ENCODE measurements at places on chromosomes 5 and 9.

GRCh38 chr9:120970244-120970643, 43.6 kb upstream of the TRAF1 start:
- DNase-seq = peak; percentile 4

GRCh38 chr9:92988215-92988768, 41.0 kb downstream of the FGD3 start:
- DNase-seq = no peak

- DNase-seq = no peak
Observed at GRCh38 chr9:126543490-126543889, 70.2 kb upstream of the LMX1B start.

DNA sequence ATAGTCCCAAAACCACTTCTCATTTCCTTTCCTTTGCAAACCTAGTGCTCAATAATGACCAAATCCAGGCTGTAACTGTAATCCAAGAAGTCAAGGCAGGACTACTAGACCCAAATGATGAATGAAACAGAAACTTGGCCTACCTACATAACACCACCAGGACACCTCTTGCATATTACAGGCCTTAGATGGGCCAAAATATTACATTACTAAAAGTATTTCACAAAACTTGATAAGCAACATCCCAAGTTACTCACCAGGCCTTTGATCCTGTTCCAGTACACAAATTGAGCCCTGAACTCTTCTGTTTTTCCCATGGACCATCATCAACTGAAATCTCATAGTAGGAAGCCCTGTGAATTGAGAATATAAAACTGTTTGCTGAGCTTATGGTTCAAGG, 34.8 kb downstream of the NADK2 start:
- DNase-seq = no peak

- DNase-seq = peak; percentile 95
Observed at GRCh38 chr9:33320568-33321261, 30.4 kb downstream of the NFX1 start.

GRCh38 chr9:105275938-105276337, 31.5 kb downstream of the SLC44A1 start:
- DNase-seq = no peak

- DNase-seq = no peak
Observed at GRCh38 chr5:6578676-6579343, 54.0 kb downstream of the NSUN2 start.

DNA sequence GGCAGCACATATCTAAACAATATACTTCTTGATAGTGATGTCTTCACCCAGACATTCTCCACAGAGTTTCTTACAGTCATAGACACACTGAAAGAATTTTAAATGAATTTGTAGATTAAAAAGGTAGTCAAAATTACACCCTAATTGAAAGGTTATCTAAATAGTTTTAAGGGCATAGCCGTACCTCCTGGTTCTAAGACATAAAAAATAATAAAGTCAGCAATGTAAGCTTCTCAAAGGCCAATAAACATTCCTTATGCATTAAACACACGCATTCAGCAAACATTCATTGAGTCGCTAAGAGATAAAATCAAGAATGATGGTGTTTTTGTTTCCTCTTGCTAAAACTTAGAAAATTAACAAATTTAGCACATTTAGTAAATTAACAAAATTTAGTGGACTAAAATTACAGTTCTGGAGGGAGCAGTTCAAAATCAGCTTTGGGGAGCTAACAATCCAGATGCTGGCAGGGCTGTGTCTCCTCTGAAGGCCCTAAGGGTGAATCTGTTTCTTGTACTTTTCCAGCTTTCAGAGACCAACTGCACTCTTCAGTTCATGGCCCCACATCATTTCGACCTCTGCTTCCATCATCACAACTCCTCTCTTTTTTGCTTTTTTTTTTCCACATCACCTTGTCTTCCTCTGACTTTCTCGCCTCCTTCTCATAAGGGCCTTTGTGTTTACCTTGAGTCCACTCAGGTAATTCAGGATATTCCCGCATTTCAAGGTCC, 516.5 kb downstream of the DNAH5 start:
- no peak for DNase-seq

GRCh38 chr5:131682826-131683225, 47.8 kb upstream of the RAPGEF6 start:
- DNase-seq = no peak

DNA sequence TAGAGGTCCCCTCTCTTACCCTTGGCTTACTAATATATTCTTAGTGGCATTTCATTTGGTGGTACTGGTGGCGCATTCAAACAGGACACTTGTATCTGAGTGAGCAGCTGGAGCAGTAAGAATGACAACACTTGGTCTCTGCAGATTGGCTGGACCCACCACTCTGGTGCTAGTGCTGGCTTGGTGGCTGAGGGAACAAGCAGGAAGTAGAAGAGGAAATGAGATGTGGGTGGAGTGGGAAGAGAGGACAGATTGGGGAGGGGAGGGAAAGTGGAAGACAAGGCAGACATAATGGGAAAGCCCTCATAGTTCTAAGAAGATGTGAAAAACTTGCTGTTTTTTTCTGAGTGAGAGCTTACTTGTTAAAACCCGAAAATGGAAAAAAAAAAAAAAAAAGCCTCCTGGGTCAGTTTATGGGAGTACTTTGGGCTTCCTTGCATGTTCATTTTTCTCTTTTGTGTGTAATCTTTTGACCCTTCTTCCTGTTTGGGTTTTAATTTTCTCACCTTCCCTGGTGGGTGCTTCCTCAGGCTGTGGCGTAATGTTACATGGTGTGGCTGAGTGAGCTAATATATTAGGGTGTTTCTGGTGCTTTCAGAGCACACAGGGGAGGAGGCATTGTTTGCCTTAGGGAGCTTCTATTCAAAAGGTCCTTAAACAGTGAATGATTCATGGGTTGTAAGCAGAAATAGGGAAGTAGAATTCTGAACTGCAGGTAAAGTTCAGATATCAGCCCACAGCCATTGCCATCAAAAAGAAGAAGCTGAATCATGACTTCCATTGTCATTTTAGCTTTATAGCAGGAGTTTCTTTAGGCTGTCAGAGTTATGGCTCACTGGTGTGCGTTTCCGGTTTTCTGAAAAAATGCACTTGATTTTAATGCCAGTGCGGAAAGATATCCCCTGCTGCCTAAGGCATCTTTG, 52.3 kb downstream of the TLE4 start:
- DNase-seq = no peak

GRCh38 chr9:121372239-121373010, 2.4 kb upstream of the STOM start:
- DNase-seq = no peak

DNA sequence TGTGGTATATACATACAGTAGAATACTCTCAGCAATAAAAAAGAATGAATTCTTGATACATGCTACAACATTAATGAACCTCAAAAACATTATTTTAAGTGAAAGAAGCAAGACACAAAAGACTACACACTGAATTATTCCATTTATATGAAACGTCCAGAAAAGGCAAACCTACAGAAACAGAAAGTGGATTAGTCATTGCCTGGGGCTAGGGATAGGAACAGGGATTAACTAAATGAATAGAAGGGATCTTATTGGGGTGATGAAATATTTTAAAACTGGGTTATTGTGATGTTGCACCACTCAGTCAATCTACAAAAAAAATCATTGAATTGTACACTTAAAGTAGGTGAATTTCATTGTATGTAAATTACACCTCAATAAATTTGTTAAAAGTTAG, 326.7 kb downstream of the PIK3R1 start:
- no peak for DNase-seq

DNA sequence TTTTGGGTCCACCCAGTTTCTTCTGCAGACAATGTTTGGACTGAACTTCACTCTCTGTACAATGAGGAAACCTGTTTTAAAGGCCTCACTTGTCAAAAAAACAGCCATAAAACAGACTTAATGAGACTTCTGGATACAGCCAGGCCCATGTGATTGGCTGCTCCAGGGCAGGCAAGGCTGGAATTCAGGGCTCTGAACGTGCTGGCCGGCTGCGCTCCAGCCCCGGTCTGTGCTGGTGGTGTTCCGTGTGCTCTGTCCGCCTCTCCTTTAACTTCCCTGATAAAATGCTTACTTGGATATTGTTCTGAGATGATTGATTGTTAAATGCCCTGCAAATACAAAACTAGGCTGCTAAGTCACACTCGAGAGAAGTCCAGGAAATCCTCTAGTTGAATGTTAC, 131.2 kb upstream of the KLF4 start:
- DNase-seq = no peak

DNA sequence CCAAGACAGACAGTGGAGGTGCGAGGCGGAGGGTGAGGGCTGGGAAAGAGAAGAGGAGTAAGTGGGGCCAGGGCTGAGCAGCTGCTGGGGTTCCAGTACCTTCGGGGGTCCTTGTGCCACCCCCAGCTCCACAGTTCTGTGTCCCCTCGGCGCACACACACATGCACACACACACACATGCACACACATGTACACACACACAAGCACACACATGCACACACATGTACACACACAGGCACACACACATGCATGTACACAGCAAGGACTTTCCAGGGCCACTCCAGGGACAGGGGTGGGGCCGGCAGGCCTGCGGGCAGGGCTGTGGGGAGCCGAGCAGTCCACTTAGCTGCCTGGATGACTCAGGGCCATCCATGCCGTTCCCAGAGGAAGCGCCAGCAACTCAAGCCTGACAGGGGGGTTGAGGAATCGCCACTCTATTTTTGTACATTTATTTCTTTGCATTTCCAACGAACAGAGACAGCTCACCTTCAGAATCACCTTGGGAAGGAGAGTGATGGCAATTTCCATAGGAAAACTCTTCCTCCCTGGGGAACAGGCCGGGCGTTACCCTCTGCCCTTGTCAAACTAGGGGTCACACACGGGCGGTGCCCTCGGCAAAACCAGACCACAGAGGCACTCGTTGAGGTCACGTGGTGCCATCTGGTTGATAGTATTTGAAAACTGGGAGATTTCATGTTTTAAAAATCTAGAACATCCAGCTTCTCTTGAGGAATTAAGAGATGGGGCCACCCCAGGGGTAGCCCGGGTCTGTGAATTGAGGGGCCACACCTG, 135.7 kb downstream of the ADAMTS2 start:
- DNase-seq = peak; percentile 5
